Epithelial cell of proximal tubule (primary cell): ENCODE measurements at places on chromosomes 2 and 18. TPM values are rescaled to one million over a fixed set of nuclear protein-coding genes. Genes with fewer than 3 reads are reported as not detected.

GRCh38 chr2:26195040-26195984 lies 22.4 kb downstream of the GAREM2 start:
- DNase-seq, result no peak

DNA sequence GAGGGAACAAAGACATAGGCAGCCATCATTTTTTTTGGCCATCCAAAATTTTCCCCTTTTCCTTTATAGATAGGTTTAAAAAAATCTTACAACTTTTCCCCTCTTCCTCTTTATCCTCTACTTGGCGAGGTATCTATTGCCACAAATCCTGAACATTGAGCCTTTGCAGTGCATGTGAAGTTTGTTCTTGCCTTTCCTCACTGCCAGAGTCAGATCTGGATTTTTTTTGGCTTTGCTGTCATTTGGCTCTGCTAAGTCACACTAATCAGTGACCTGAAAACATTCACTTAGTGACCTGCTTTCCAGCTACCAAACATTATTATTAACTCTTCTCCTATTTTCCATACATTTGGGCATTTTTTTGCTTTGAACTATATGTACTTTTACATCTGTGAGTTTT lies 249.2 kb upstream of the ZSWIM2 start:
- DNase-seq, result no peak

DNA sequence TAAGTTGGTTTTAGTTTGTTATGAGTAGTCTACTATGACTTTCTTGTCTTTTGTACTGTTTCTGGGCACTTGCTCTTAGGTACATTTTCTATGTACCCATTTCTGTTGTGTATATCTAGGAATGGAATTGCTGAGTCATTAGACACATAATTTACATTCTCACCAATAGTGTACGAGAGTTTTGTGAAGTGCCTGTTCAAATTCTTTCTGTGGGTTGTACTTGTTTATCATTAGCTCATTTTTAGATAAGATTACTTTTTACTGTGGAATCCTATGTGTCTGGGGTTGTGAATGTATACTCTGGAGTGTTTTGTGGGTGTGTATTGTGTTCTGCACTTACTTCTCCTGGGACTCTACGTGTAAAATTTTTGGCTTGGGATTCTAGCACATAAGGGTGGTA lies 36.6 kb upstream of the CD28 start:
- DNase-seq, result no peak

- peak; percentile 68 for DNase-seq
Measured at GRCh38 chr18:22914633-22915032, 18.5 kb upstream of the RBBP8 start.

DNA sequence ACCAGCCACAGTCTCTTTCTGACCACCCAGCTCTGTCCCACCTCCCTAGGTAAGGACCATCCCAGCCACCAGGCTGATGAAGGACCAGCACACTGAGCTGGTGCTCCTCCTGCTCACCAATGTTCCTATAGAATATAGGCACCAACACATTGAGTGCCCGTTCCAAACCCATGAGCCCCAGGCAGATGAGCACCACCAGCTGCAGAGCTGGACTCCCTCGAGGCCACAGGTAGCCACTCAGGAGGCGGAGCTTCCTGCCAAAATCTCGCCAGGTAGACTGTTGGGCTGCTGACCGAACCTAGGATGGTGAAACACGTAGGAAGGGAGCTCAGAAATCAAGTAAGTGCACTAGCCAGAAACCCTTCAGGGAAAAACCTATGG lies 2.2 kb downstream of the ABCB6 start:
- DNase-seq, result no peak

The CHN1 gene
- 12.2 and 22.5 TPM in 2 replicates for total RNA-seq
